Skin of body (tissue), 3 donors: ENCODE measurements at places on chromosomes 1 and 21.

GRCh38 chr1:218613105-218613504 lies 268.0 kb downstream of the TGFB2 start:
- DNase-seq = no peak

DNA sequence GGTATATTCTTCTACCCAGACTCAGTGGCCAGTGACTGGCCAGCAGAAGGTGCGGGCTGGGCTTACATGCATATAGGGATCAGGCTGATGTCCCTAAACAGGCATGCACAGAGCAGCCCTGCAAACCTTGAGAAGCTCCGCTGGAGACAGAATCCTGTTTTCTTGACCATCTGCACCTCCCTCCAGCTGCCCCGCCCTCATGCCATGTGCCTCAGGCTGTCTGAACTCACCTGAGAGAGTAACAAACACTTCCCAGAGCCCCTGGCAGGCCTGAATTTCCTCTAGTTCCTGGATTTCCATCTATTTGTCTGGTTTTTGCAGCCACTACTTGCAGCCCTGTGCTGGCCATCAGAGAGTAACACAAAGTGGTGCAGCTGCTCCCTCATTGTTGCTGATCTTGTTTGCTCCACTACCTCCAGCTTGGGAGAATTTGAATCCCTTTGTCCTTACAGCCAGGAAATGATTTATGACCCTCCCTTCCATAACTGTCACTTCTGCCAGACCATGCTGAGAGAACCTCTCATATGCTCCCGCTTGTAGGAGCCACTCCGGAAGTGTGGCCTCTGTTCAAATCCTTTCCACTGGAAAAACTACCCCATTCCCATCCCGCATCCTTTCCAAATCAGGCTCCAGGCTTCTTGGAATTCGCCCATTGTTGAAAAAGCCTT lies 113.6 kb downstream of the NMNAT2 start:
- DNase-seq = no peak

DNA sequence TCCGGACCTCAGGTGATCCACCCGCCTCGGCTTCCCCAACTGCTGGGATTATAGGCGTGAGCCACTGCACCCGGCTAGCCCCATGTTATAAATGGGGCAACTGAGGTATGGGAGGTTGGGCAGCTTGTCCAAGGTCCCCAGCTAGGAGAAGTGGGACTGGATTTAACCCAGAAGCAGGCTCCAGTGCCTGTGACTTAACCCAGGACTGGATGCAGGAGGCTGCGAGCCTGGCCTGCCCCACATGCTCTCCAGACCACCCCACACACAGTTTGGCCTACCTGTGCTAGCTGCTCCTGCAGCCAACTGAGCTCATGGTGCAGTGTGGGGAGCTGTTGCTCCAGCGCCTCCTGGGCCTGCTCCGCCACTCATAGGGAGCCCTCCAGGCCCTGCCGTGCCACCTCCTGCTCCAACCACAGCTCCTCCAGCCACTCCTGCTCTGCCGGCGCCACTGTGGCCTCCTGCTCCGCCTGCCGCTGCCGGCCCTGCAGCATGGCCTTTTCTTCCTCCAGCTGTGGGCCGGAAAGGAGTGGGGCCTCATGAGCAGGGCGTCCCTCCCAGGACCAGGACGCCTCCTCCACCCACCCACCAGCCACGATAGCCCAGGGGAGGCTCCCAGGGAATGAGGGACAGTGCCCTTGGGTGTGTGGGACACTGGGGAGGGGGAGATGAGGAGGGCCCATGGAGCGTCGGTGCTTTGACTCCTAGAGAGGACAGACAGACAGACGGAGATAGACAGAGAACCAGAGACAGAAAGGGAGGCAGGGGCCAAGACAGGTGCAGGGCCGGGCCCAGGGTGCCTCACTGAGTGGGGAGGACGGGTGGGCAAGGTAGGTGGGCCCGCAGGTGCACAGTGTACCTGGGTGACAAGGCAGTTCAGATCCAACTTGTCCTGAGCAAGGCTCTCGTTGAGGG lies 12.4 kb upstream of the NBPF1 start:
- DNase-seq = no peak

GRCh38 chr1:167722152-167722869 lies 529 bp downstream of the MPZL1 start:
- DNase-seq = no peak

GRCh38 chr1:163933437-163933836 lies 611.7 kb downstream of the NUF2 start:
- DNase-seq = no peak

DNA sequence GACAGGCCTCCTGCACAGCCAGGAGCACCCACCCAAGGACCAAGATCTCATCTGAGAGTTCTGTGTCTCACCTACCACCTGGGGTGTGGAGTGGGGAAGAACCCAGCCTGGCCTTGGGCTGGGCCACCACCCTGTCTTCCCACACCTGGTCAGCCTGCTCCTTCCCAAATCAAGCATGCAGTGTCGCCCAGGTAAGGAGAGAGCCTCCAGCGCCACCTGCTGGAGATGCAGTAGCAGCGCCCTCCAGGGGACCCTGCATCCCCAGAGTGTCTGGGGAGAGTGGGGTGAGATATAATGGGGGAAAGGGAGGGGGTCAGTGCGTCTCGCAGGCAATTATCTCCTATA lies 32.3 kb downstream of the KIAA2013 start:
- DNase-seq = no peak

DNA sequence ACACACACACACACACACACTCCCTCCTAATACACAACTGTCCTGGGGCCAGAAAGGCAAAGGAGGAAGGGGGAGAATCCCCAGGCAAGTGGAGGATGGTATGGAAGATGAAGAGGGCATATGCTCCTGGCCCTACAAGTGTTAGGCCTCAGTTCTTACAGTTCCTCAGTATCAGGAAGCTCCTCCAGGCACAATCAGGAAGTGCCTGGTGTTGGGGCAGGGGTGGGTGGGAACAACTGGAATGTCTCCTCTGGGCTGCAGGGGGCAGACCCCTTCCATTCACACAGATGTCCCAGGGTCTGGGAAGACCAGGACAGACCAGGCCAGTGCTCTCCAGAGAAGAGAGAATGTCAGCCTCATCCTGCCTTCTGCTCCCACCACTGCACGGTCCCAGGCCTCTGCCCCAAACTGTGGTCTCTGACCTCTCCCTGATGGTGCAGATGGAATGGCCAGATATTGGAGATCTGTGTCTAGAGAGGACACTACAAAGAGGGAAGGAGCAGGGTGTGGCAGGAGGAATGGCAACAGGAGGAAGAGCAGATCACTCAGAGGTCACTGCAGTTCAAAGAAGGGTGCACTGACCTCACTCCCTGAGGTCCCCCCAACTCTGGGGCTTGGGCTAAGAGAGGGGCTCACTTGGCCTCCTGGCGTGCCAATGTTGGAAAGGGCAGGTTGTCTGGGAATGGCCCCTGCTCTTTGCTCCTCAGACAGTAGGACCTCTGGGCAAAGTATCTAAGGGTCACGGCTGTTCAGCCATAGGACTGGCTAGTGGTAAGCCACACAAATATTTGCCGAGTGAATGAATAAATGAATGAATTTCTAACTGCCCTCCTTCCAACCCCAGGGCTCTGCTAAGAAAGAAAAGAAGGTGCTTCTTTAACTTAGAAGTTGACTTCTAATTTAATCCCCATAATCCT lies 2.5 kb upstream of the DENND2D start:
- DNase-seq = no peak
